ENCODE measurements at places on chromosomes 12 and 14.

DNA sequence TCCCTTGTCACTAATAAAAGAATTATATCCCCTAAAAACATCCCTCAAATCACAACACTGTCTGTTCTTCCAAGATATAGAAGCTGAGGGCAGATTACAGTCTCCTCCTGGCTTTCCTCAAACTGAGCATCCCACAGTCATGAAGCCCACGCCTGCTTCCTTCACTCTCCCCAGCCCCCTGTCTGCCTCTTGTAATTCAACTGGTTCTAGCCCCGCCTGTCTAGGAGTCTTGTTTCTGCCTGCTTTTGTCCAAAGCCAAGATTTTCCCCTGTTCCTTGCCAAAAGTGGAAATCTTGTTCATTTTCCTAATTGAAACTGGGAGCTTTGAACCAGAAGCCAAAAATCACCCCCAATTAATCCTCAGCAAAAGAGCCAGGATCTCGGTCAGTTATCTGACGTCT lies 35.9 kb upstream of the PWP1 start:
- no peak for DNase-seq

- DNase-seq: no peak
Measured at GRCh38 chr12:4257442-4257841, 16.1 kb upstream of the CCND2 start.

GRCh38 chr12:6570264-6570887 lies 2.3 kb upstream of the NOP2 start:
- DNase-seq: no peak

- peak; percentile 3 for DNase-seq
Measured at GRCh38 chr12:25811656-25812126, 146.8 kb upstream of the RASSF8 start.

DNA sequence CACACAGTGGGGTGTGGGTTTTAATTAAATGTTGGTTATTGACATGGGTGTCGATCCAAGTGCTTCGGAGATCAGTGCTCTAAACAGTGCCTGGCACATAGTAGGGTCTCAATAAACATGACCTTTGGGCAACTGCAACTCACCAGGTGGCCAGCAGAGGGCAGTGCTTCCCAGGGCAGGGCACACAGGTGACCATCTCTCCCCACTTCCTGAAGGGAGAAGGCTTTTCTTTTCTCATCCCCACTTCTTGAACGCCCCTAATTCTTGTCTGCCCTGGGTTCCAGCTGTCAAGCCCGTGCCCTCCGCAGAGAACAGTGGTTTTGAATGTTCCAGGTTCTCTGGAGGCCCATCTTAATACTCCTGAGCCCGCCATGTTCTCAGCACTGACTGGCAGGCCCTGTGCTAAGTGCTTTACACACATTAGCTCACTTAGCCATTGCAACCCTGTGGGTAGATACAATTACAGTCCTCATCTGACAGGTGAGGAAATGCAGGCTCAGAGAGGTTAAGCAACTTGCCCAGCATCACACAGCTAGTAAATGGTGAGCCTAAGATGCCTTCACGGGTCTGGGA lies 16.3 kb downstream of the RAPGEF3 start:
- no peak for DNase-seq
